Placental pericyte (primary cell): ENCODE measurements at places on chromosomes 1 and 21. TPM values are rescaled to one million over a fixed set of nuclear protein-coding genes. Genes with fewer than 3 reads are reported as not detected.

ITLN1 gene
- total RNA-seq: not detected in 2 replicates

RABGAP1L gene
- total RNA-seq: 18.4 and 32.4 TPM in 2 replicates

CD84 gene
- total RNA-seq: 0.14 TPM in 1 of 2 replicates, not detected in the other

AGL gene
- 6.8 and 9.2 TPM in 2 replicates for total RNA-seq

ITPKB gene
- total RNA-seq: 1.8 and 6.6 TPM in 2 replicates

RNPC3 gene
- 9.4 and 10.5 TPM in 2 replicates for total RNA-seq

NPHP4 gene
- 7.4 and 8.3 TPM in 2 replicates for total RNA-seq

MAP3K7CL gene
- total RNA-seq: 15.1 and 26.6 TPM in 2 replicates

MYOC gene
- not detected in 2 replicates for total RNA-seq

FOXJ3 gene
- 24.5 and 38.4 TPM in 2 replicates for total RNA-seq

NUP210L gene
- total RNA-seq: under 0.01 TPM in 2 replicates

S100A11 gene
- total RNA-seq: 176 and 199 TPM in 2 replicates

TFF2 gene
- not detected in 2 replicates for total RNA-seq

DNAJC28 gene
- 0.86 and 1.8 TPM in 2 replicates for total RNA-seq

SLC5A3 gene
- 25.4 and 58.6 TPM in 2 replicates for total RNA-seq

TRAF3IP3 gene
- total RNA-seq: 0.14 TPM in 1 of 2 replicates, not detected in the other

IGSF3 gene
- total RNA-seq: under 0.01 and 1.1 TPM in 2 replicates

SLFNL1 gene
- total RNA-seq: 0.14 and 0.44 TPM in 2 replicates

PADI4 gene
- total RNA-seq: not detected in 2 replicates

CENPS gene
- total RNA-seq: 11.8 and 14.6 TPM in 2 replicates

BSND gene
- total RNA-seq: not detected in 2 replicates

FCRL3 gene
- not detected in 2 replicates for total RNA-seq

CYP4B1 gene
- total RNA-seq: not detected in 2 replicates

NUAK2 gene
- 5.5 and 9.7 TPM in 2 replicates for total RNA-seq

ALX3 gene
- not detected in 2 replicates for total RNA-seq

FCRL2 gene
- total RNA-seq: not detected in 2 replicates

UFC1 gene
- 66.7 and 120 TPM in 2 replicates for total RNA-seq

LCE2A gene
- 0.57 TPM in 1 of 2 replicates, not detected in the other for total RNA-seq

PLD5 gene
- total RNA-seq: not detected in 2 replicates

S100A4 gene
- 77.0 and 337 TPM in 2 replicates for total RNA-seq

CLCA1 gene
- 0.22 TPM in 1 of 2 replicates, not detected in the other for total RNA-seq

HES3 gene
- not detected in 2 replicates for total RNA-seq

NBPF14 gene
- 28.7 and 32.9 TPM in 2 replicates for total RNA-seq
